ENCODE measurements at places on chromosomes 16 and 17.
A peak's percentile ranks its signal among the peaks of the same experiment; 100 is the strongest.

- peak overlapping the region; percentile 72 for H3K27ac ChIP-seq
- peaks cover 25% of the 10 kb centered on the region for H3K4me1 ChIP-seq
- H3K4me3 ChIP-seq: peak overlapping the region; percentile 69
- no peaks in the 10 kb centered on the region for H3K27me3 ChIP-seq
- peaks cover 76% of the 10 kb centered on the region for H3K36me3 ChIP-seq
These were observed 158 bp downstream of the ALYREF start for GRCh38 chr17:81891303-81891552.

DNA sequence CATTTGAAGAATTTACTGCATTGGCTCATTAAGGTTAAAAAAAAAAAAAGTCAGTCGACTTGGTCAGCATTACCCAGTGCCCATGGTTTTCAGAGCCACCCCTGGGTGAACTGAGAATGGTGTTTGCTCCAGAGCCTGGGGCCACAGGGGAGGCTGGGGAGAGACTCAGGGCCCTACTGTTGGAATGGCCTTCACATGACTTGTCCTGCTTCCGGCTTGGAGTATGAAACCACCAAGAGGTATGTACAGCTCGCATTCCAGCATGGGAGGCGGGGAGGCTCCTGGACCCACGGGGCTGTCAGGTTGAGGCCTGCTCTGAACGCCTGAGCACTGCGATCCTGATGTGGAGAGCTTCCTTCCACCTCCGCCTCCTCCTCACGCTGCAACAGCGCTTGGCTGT, 36.8 kb downstream of the MSI2 start:
- no peak overlapping the region for H3K4me3 ChIP-seq
- peak overlapping the region; percentile 50 for H3K27ac ChIP-seq
- H3K36me3 ChIP-seq: peaks cover 9% of the 10 kb centered on the region
- peak; percentile 59 for DNase-seq

- no peak overlapping the region for H3K27ac ChIP-seq
- no peaks in the 10 kb centered on the region for H3K27me3 ChIP-seq
- no peaks in the 10 kb centered on the region for H3K4me1 ChIP-seq
- DNase-seq: no peak
- H3K4me3 ChIP-seq: no peak overlapping the region
- H3K36me3 ChIP-seq: no peaks in the 10 kb centered on the region
These were observed 10.3 kb downstream of the C16orf86 start for GRCh38 chr16:67676939-67677338.

DNA sequence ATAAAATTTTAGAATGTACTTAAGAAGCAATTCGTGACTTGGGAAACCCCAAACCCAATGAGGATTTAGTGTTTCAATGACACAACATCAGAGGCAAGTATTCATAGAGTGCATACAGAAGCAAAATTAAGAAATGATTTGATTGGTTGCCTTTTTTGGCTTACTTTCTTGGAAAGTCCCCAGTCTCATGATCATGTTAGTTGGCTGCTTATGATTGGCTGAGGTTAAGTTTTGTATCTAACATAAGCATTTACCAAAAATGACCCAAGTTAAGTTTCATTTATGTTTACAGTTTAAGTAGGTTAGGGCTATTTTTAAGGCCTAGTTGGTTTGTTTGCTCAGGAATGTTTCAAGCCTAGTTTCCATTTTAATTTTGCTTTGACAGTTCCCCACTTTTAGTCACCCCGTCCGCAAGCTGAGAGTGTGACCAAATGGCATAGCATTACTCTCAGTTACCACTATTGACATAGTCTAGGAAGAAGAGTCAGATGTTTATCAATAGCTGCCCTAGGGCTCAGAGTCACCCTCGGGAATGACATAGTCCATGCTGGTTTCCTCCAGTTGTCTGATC, 36.2 kb downstream of the DGKE start:
- H3K27ac ChIP-seq: no peak overlapping the region
- DNase-seq: no peak
- no peak overlapping the region for H3K4me3 ChIP-seq
- H3K36me3 ChIP-seq: no peaks in the 10 kb centered on the region
- H3K27me3 ChIP-seq: no peaks in the 10 kb centered on the region
- peaks cover 5% of the 10 kb centered on the region for H3K4me1 ChIP-seq

DNA sequence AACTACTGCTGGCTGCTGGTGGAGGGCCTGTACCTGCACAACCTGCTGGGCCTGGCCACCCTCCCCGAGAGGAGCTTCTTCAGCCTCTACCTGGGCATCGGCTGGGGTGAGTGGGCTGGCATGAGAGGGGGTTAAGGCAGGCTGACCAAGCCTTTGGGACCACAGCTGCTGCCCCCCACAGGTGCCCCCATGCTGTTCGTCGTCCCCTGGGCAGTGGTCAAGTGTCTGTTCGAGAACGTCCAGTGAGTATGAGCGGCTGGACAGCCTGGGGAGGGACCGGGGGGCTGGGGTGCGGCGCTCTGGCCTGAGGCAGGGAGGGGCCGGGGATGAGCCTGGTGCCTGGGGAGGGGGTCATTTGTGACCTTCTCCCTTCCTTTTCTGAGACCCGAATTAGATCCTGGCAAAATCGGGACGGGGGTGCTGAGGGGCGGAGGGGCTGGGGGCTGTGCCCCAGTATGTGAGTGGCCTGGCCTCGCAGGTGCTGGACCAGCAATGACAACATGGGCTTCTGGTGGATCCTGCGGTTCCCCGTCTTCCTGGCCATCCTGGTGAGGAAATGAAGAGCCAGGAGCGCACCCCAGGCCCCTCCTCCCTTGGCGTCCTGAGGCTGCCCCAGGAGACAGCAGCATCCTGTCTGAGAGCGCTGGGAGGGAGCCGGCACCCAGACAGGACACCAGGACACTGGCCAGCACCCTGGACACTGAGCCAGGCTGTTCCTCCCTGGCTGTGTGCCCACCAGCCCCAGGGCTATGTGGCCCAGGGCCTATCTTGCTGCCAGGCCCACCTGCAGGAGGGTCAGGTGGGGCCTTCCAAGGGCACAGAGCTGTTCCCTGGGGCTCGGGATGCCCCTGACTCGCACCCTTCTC, 8.0 kb downstream of the GCGR start:
- H3K4me3 ChIP-seq: no peak overlapping the region
- no peaks in the 10 kb centered on the region for H3K36me3 ChIP-seq
- no peak for DNase-seq
- no peak overlapping the region for H3K27ac ChIP-seq

DNA sequence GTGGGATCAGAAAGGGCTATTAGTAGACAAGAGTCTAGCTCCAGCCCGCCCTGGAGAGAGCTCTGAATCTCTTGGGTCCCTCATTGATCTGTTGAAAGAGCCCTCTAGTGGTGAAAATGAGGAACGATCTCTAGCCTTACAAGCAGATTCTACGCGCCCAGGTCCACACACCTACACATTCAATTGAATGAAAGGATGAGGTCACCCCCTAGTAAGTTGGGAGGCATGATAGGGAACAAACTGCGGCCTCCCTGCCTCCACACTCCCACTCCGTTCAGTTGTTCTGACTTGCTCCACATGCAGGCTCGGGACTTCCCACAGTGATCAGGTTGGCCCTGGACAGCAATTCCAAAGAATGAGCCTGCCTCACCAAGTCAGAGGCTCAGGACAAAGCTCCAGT, 2.9 kb upstream of the CACNG3 start:
- H3K4me1 ChIP-seq: no peaks in the 10 kb centered on the region
- H3K27me3 ChIP-seq: peaks cover 9% of the 10 kb centered on the region
- DNase-seq: no peak
- no peaks in the 10 kb centered on the region for H3K36me3 ChIP-seq

DNA sequence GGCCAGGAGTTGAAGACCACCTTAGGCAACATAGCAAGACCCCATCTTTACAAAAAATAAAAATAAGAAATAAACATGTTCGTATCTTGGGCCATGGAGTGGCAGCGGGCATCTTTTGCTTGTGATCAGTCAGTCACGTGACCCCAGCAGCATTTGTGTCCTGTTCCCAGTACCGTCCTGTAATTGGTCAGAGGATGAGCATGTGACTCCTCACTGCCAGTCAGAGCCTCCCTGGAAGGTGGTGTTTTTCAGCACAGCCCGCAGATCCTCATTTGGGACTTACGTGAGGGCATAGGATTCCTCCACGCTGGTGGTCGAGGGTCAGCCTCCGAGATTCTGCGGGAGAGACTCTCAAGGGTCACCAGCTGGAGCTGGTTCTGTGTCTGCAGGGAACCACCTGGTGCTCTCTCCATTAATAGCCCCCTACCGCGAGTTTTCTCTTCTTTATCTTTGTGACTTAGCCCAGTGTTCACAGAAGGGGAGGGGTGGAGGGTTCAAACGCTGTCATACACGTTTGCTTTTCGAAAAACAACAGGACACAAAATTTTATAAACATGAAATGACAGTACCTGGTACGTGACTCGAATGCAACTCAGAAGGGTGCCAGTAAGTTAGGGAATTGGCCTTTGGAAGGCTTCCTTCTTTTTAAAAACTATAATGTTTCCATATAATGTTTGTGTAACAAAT, 17.2 kb downstream of the MRC2 start:
- H3K4me3 ChIP-seq: no peak overlapping the region
- no peak for DNase-seq
- peaks cover 17% of the 10 kb centered on the region for H3K4me1 ChIP-seq
- no peaks in the 10 kb centered on the region for H3K27me3 ChIP-seq

DNA sequence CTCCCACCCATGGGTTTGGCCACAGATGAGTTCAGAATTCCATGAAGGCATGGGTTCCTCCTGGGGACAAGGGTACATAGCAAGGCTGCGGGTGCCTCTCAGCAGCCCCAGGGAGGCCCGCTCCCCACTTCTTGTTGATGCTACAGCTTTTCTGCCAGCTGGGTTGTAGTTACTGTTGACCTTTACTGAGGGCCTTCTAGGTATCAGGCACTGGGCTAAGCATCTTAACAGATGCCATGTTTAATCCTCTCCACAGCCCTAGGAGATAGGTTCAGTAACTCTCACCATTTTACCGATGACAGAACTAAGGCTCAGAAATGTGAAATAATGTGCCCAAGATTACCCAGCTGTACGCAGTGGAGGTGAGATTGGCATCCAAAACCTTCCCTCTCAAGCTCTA, 54.3 kb upstream of the DLX4 start:
- no peaks in the 10 kb centered on the region for H3K36me3 ChIP-seq
- H3K27ac ChIP-seq: no peak overlapping the region
- no peak overlapping the region for H3K4me3 ChIP-seq
- peaks cover 69% of the 10 kb centered on the region for H3K27me3 ChIP-seq
- H3K4me1 ChIP-seq: peaks cover 13% of the 10 kb centered on the region

DNA sequence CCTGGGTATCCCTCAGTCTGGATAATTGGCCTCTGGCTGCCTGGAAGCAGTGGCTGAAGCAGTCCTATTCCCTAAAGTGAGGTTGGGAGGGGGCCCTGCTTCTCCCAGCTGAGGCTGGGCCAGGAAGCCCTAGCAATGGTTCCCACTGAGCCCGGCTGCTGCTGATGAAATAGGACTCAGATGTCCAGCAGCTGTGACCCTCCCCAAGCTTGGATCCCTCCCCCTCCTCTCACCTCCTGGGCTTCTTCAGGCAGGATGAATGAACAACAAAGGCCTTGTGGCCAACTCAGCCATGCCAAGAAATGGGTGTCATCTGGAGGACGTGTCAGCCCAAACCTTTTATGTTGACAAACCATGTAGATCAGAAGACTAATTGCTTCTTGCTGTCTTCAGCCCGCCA, 42.0 kb downstream of the AXIN2 start:
- peaks cover 7% of the 10 kb centered on the region for H3K4me1 ChIP-seq
- DNase-seq: no peak
- H3K27ac ChIP-seq: no peak overlapping the region
- H3K27me3 ChIP-seq: no peaks in the 10 kb centered on the region
- H3K36me3 ChIP-seq: no peaks in the 10 kb centered on the region

- no peaks in the 10 kb centered on the region for H3K27me3 ChIP-seq
- H3K36me3 ChIP-seq: peaks cover 19% of the 10 kb centered on the region
- H3K4me1 ChIP-seq: peaks cover 7% of the 10 kb centered on the region
- DNase-seq: no peak
- H3K4me3 ChIP-seq: no peak overlapping the region
- no peak overlapping the region for H3K27ac ChIP-seq
These were observed 4.5 kb downstream of the SLC26A11 start for GRCh38 chr17:80224683-80225082.

- DNase-seq: no peak
- H3K36me3 ChIP-seq: no peaks in the 10 kb centered on the region
- H3K27me3 ChIP-seq: no peaks in the 10 kb centered on the region
- no peak overlapping the region for H3K27ac ChIP-seq
These were observed 91.3 kb downstream of the MAF start for GRCh38 chr16:79509211-79509631.

- peak; percentile 62 for DNase-seq
- H3K4me3 ChIP-seq: no peak overlapping the region
- H3K4me1 ChIP-seq: peaks cover 38% of the 10 kb centered on the region
- peak overlapping the region; percentile 66 for H3K27ac ChIP-seq
- no peaks in the 10 kb centered on the region for H3K27me3 ChIP-seq
These were observed 8.0 kb downstream of the HS3ST3A1 start for GRCh38 chr17:13593757-13594156.

DNA sequence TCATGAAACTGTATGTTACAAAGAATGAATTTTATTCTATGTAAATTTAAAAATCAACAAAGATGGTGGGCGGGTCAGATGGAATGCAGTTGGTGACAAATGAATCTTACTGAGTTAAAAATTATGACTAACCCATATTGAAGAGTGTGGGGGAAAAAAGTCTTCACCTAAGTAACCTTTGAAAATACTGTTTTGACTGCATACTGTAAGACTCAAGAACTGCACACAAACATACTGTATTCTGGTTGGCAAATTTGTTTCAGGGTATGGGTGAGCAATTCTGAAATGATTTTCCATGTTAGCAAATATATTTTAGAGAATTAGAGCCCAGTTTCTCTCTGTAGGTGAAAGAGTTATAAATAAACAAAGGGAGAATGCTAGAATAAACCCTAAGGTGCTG, 153.7 kb upstream of the KCNJ18 start:
- H3K27me3 ChIP-seq: no peaks in the 10 kb centered on the region
- H3K36me3 ChIP-seq: 0 out of 2 replicates have a peak, but pooled peaks cover 4% of the 10 kb centered on the region
- peaks cover 10% of the 10 kb centered on the region for H3K4me1 ChIP-seq

- peaks cover 18% of the 10 kb centered on the region for H3K27me3 ChIP-seq
- H3K4me1 ChIP-seq: no peaks in the 10 kb centered on the region
- H3K27ac ChIP-seq: no peak overlapping the region
- no peak for DNase-seq
- no peaks in the 10 kb centered on the region for H3K36me3 ChIP-seq
These were observed 5.5 kb downstream of the CCDC182 start for GRCh38 chr17:57739402-57740234.

DNA sequence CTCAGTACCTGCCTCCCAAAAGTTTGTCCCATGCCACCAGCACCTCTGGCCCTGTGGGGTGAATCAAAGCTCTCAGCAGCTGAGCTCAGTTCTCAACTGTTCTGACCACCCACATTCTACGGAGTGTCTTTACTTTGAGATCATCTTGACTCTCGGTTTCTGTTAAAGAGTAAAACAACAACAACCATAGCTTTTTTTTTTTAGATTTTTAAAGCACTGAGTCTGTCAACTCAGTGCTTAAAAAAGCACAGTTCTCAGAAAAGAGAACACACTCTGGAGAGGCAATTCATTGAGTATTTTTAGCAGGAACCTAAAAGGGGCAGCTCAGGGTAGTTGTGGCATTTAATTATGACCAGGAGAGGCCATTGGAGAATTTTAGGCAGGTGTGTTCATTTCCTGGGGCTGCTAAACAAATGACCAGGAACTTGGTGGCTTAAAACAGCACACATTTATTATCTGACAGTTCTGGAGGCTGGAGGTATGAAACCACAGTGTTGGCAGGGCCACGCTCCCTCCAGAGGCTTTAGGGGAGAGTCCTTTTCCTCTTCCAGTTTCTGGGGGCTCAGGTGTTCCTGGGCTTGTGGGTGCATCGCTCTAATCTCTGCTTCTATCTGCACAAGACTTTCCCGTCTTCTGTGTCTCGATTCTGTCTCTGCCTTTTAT, 6.7 kb upstream of the WFIKKN2 start:
- H3K27ac ChIP-seq: no peak overlapping the region
- no peaks in the 10 kb centered on the region for H3K36me3 ChIP-seq
- H3K27me3 ChIP-seq: peaks cover 4% of the 10 kb centered on the region
- H3K4me3 ChIP-seq: no peak overlapping the region
- no peak for DNase-seq
